A549 treated with dexamethasone at 1 μM for 4 hours (cell line): ENCODE measurements at places on chromosomes 7 and 10. TPM values are rescaled to one million over a fixed set of nuclear protein-coding genes. Genes with fewer than 3 reads are reported as not detected.

ENO4 gene
- total RNA-seq = 0.10 to 0.49 TPM (median 0.38 TPM) in 5 replicates

THSD7A gene
- total RNA-seq = 1.8 to 4.0 TPM (median 2.3 TPM) in 5 replicates

MAGI2 gene
- 0.27 to 0.47 TPM (median 0.32 TPM) in 5 replicates for total RNA-seq

NRCAM gene
- 98.0 to 135 TPM (median 119 TPM) in 5 replicates for total RNA-seq

FAM241B gene
- total RNA-seq = 13.3 to 16.5 TPM (median 14.6 TPM) in 5 replicates

JAKMIP3 gene
- total RNA-seq = 0.59 to 1.1 TPM (median 0.82 TPM) in 5 replicates

PAPOLB gene
- not detected in 5 replicates for total RNA-seq

ACBD7 gene
- 1.2 to 1.5 TPM (median 1.4 TPM) in 5 replicates for total RNA-seq
